ENCODE measurements at places on chromosomes 13 and 19.

DNA sequence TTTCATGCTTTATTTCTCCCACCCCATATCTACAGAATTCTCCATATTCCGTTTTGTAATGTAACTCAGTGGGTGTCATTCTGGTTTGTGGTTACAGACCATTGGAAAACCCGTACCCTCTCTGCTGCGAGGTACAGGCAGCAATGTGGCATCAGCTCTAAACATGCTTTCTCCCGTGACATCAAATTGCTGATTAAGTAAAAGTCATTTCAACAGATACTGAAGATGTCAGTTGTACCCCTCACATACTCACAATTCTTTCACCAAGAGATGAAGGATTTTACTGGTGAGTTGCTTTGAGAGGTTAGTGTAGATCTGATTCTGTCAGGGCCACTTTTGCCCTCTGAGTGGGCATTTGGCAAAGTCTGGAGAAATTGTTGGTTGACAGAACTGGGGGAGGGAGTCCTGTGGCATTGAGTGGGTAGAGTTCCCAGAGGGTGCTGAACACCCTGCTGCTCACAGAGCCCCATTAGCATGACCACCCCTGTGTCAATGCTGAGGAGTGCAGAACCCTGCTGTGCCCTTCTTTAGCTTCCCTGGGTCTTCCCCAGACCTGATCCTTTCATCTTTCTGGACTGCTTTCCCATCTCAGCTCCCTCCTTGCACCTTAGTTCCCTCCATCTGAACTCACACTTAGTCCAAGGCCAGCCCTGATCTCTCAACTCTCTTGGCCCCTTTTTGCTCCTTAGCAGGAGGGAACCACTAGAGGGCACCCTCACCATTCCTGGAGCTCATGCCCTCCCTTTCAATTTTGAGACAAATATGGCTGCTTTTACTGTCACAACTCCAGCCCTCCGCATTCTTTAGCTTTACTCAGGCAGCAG, 39.9 kb upstream of the CEACAM8 start:
- DNase-seq = no peak

GRCh38 chr19:50331994-50332243, 2.7 kb upstream of the KCNC3 start:
- no peak for DNase-seq

DNA sequence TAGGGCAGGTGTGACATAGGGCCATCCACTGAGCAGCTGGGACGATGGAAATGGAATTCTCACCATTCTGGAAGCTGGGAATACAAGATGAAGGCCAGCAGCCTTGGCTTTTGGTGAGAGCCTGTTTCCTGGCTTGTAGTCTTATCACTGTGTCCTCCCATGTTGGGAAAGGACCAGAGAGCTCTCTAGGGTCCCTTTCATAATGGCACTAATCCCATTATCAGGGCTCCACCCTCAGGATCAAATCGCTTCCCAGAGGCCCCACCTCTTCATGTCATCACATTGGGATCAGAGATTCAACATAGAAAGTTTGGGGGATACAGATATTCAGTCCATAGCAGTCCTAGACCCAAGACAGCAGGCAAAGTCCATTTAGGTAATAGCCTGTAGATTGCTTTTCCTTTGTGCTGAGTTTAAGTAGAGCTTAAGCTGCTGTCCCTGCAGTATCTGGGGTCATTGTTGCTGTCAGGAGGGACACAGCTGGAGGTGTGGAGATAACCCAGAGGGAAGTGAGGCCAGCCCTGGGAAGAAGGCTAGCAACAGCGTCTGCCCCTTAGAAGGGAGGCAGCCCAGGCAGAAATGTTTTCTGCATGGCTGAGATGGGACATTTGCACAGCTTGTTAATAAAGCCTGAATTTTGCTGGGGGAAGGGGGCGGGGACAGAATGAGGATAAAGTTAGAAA, 136.5 kb upstream of the GPR12 start:
- no peak for DNase-seq

GRCh38 chr19:14519860-14520407, 1.7 kb upstream of the DNAJB1 start:
- no peak for DNase-seq

DNA sequence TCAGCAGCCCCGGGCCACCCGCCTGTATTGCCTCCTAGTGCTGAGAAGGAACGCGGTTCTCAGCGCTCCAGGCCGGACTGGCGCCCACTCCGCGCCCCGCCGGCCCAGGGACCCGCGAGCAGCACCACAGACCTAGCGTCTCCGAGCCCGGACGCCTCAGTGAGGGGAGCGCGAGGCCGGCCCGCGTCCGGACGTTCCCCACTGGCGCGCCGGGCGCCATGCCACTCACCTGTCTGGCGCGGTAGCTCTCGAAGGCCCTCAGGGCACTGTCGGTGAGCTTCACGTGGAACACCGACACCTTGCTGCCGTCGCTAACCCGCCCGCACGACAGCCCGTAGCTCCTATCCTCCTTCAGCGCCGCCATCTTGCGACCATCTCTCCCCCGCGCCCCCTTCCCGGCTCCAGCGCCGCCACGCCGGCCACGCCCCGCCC, at the start of gene ELL:
Gene ELL (minus strand): TSS at position 379 of the 432 bp plus-strand sequence. CDS start 15 bp downstream, at position 364.
- no peak for DNase-seq

DNA sequence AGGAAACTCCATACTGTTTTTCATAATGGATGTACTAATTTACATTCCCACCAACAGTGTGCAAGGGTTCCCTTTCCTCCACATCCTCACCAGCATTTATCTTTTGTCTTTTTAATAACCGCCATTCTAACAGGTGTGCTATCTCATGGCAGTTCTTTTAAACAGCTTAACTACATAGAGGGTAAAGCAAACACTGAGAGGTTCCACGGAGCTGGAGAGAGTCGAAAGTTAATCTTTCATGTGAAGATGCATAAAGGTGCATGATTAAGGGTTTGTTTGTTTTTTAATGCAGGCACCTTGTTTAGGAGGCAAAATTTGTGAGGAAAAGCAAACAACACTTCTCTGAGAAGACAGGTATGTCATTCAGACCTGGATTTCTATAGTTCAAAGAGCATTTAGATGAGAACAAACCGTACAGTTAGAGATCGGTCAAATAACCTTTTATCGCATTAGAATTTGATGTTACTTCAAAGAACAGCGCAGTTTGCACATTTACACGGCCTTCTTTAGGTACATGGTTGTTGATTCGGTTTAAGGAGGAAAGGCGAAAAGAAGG, 193.9 kb downstream of the RBM26 start:
- no peak for DNase-seq

- DNase-seq = no peak
These were observed 27.3 kb upstream of the FXYD3 start for GRCh38 chr19:35088131-35088913.

- no peak for DNase-seq
These were observed 13.8 kb downstream of the RNF6 start for GRCh38 chr13:26208287-26208686.
